ENCODE measurements at places on chromosomes 2 and 18. TPM values are rescaled to one million over a fixed set of nuclear protein-coding genes. Genes with fewer than 3 reads are reported as not detected.

GRCh38 chr2:136384531-136385303 is 266.8 kb upstream of the CXCR4 start:
- peak; percentile 45 for DNase-seq

GRCh38 chr18:13811993-13812392 is 12.0 kb upstream of the MC5R start:
- DNase-seq = no peak

- DNase-seq = no peak
Observed at GRCh38 chr18:60746919-60747318, 374.3 kb upstream of the MC4R start.

- DNase-seq = no peak
Observed at GRCh38 chr2:179538406-179539123, 273.9 kb upstream of the SESTD1 start.

- DNase-seq = no peak
Observed at GRCh38 chr2:169362894-169363559, 693 bp upstream of the LRP2 start.

DNA sequence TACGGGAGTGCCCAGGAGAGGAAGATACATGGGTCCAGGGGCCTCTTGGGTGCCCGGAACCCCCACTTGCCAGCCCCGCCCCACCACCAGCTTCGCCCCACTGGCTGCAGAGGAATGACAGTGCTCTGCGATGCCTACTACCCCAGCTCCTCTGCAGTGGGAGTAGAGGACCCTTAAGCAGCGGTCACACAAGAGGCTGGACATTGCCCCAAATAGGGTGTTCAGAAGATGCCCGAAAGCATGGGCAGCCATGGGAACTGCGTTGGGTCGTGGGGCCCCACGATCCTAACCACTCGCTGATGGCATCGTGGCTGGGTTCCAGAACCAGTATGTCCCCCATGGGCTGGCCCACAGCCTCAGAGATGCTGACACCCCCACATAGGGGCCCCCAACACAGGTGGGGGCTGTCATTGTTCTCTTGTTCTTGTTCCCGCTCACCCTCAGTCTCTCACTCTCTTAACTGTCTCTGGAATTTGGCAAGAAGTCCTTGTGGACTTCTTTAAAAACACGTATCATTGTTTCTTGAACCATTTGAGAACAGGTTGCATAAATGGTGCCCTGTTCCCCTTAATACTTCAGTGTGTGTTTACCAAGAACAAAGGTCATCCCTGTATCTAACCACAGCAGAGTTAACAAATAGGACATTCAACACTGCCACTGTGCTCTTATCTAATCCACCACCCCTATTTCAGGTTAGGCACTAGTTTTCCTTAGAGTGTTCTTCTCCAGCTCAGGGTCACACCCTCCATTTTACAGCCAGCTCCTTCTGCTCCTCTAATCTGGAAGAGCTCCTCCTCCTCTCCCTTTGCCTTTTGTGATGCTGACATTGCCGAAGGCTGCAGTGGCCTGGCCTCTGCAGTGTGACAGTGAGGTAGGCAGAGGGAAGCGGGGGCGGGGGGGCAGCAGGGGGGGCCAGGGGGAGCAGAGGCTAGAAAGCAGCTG is 76.3 kb downstream of the STPG4 start:
- DNase-seq = no peak

DNA sequence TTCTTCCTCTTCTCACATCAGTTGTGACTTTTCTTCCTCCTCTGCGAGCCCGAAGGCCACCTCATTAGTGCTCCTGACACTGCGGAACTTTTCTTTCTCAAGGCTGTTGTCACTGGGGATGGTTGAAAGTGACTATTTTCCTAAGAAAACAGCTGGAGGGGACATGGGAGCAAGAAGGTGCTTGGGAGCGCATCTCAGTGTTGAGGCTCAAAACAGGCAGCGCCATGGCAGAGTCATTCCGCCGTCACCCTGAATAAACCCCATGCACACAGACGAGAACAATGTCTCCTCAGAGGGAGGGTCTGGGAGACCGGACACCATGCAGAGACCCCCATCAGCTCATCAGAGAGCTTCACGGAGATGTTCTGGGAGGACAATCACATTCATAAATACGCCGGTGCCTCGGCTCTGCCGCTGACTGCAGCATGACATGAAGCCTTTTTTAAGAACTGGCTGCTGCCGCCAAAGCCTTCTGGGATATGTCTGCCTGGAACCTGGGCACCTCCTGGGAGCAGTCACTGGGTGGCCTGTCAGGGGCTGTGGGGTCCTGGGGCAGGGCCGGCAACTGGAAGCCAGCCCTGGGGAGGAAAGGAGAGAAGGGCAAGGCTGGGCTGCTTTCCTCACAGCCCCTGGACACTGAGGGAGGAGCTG is 19.2 kb downstream of the ATOH8 start:
- DNase-seq = peak; percentile 29

- no peak for DNase-seq
Observed at GRCh38 chr2:127165539-127165935, 54.6 kb downstream of the CYP27C1 start.

GRCh38 chr2:24577481-24577880 is 86.4 kb downstream of the NCOA1 start:
- no peak for DNase-seq

- DNase-seq = no peak
Observed at GRCh38 chr18:22952525-22952924, 19.4 kb downstream of the RBBP8 start.

- no peak for DNase-seq
Observed at GRCh38 chr2:20539776-20540586, 93.1 kb downstream of the RHOB start.

DNA sequence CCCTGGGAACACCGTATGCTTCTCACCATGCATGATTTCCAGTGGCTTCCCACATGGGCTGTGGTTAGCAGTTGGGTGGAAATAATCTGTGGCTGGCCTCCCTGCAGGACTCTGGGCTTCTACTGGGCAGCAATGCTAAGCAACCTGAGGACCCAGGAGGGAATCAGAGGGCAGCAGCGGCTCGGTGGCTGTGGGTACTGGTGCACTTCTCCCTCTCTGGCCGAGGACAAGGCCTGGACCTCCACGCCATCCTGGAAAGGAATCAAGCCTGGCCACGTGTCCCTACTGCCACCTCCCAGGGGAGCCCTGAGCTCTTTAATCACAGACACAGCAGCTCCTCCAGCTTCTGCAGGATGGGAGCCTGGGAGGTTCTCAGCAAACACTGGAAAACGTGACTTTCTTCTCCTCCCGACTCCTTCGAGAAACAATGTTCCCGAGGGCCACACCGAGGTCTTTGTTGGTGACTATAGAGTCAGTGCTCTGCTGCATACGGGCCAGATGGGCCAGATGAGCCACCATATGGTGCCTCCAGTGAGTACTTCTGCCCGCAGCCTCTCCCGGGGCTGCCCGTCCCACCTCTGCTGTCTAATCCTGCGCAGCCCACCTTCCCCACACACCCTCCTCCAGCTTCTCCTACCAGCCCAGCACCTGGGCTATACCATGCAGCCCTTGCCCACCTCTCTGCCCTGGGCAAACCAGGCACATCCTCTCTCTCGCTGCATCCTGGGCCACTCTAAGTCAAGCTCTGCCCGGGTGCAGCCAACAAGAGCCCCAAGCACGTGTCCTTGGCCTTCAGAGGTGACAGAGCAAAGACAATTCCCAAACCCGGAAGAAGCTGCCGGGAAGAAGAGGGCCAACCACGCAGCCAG is 42.8 kb upstream of the OTOS start:
- peak; percentile 14 for DNase-seq

GRCh38 chr2:28367667-28368356 is 24.8 kb upstream of the FOSL2 start:
- no peak for DNase-seq

GRCh38 chr2:237647176-237648015 is 20.0 kb downstream of the LRRFIP1 start:
- no peak for DNase-seq

- DNase-seq = peak; percentile 89
Observed at GRCh38 chr2:233354971-233355574, 779 bp downstream of the DGKD start.

- DNase-seq = no peak
Observed at GRCh38 chr2:33108483-33109443, 162.0 kb downstream of the LTBP1 start.

The IL36RN gene
- not detected for total RNA-seq

The GREB1 gene
- total RNA-seq = 14.7 TPM

The MAL gene
- total RNA-seq = not detected
